ENCODE measurements at places on chromosomes 3 and 15.

DNA sequence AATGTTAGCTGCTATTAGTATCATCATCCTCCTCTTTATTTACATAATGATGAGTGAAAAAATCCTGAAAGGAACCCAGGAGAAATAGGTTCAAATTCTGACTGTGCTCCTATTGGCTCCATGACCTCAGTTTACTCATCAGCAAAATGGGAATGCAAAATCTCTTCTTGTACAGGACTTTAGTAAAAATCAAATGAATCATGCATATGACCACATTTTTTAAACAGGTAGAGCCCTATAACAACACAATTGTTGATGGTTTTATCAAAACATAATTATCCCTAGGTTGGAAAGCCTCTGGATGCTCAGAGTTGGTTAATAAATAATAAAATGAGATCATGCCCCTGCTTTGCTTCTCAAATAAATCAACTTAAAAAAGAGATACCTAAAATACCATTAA, 16.0 kb upstream of the NR2F2 start:
- no peak for DNase-seq

GRCh38 chr15:78938658-78939488, 6.0 kb downstream of the CTSH start:
- DNase-seq: no peak

DNA sequence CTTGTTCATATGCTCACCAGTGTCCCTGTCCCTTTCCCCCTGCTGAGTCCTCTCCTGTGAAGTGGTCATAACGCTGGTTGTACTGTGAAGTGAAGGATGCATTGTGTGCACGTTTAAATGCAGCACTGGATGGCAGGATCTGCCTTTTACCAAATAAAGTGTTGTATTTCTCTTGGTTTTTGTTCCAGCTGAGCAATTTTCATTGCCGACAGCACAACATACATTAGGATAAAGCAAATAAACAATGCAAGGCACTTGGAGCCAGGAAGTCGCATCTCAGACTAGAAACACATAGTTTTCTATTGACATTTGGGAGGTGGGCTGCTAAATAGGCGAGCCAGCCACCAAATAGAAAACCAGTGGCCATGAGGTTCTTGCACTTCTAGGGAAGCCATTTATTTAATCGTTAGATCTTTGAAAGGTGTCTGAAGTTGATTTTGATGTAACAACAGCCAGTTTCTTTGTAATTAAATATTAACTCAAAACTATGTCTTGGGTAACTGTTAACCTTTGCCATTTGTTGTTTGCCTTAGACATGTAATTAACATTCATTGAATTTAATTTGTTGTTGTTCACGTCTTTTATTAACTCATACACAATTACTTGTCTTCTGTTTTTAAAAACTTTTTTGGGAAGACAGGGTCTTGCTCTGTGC, 185.3 kb downstream of the FNDC3B start:
- DNase-seq: peak; percentile 86

DNA sequence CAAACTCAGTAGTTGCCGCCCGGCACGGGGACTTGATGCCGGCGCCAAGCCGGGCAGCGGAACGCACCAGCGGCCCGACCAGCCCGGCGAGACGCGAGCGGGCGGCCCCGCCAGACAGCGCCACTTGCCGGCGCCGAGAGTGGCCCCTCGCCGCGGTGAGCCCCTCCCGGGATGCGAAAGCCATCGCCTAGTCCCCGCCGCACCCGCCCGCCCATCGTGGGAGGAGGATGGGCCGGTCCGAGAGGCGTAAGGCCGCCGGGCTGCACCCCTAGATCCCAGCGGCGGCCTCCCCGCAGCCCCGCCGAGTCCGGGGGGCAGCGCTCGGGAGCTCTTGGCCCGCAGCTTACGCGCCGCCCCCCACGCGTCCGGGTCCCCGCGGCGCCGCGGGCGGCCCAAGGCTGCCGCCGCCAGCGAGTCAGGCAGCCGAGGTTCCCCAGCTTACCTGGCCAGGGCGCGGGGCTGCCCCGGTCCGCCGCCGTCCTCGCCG, 609 bp downstream of the GOLGA8A start:
- peak; percentile 0 for DNase-seq

DNA sequence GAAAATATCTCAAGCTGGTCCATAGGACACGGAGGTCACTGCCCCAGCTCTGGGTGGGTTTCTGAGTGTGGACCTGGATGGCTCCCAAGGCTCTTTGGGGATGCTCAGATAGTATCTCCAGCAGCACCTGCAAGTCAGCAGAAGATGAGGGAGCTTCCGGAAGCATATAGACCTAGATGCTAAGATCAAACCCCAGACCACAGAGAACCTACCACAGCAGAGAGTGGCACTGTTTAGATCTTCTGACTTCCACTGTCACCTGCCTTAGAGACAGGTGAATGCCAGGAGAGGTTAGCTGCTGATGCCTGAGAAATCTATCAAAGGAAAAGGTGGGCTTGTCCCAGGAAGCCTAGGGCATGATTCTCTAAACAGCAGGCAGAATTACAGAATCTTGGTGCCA, 105.7 kb upstream of the TRPM1 start:
- no peak for DNase-seq

DNA sequence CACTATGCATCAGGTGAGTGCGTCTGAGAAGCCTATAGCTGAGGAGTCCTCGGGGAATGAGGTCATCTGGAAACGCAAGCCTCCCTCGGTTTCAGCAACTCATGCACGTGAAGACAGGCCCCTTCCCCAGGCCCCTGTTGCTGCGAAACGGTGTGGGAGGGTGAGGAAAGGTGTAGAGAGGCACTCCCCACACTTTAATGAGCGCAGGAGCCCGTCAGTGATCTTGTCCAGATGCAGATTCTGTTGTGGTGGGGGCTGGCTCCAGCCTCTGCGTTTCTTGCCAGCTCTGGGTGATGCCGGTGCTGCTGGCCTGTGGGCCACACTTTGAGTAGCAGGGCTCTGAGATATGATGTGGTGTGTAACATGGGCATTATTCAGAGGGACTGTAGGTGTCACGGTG, 38.6 kb upstream of the LACTB start:
- no peak for DNase-seq

- DNase-seq: no peak
These were observed 20.8 kb upstream of the NXPE3 start for GRCh38 chr3:101758224-101758623.

DNA sequence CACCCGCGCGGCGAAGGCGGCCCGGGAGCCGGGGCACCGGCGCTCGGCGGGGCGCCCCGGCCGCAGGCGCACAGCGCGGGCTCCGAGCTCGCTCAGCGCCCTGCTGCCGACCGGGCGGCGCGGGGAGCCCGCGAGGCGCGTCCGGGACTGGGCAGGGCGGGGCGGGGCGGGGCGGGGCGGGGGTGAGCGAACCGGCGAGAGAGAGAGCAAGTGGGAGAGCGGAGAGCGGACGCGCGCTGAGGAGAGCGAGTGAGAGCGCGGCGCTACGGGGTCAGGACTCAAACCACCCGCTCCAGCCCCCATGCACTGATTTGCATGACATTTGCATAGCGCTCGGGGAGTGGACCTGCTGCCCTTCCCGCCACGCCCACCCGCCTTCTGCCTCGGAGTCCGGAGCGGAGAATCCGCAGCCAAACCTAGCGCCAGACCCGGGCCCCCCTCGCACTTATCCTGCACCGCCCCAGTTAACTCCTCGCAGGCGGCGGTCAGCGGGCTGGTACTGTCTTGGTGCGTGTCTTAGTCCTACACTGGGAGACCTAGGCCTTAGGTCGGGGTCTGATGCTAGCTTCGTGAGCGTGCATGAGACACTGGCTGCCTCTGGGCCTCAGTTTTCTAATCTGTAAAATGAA, at the start of gene MYLK:
Gene MYLK, minus strand, starts transcription at position 130 of the 629 bp plus-strand sequence. CDS start 90,491 bp downstream, outside the sequence.
- DNase-seq: peak; percentile 91

- no peak for DNase-seq
These were observed 13.5 kb downstream of the RAB8B start for GRCh38 chr15:63202861-63203260.
